Common myeloid progenitor, CD34-positive (primary cell): ENCODE measurements at places on chromosomes 6 and 20.
A peak's percentile ranks its signal among the peaks of the same experiment; 100 is the strongest.

- DNase-seq, result no peak
Observed at GRCh38 chr20:61815176-61815575, 250.5 kb downstream of the TAF4 start.

DNA sequence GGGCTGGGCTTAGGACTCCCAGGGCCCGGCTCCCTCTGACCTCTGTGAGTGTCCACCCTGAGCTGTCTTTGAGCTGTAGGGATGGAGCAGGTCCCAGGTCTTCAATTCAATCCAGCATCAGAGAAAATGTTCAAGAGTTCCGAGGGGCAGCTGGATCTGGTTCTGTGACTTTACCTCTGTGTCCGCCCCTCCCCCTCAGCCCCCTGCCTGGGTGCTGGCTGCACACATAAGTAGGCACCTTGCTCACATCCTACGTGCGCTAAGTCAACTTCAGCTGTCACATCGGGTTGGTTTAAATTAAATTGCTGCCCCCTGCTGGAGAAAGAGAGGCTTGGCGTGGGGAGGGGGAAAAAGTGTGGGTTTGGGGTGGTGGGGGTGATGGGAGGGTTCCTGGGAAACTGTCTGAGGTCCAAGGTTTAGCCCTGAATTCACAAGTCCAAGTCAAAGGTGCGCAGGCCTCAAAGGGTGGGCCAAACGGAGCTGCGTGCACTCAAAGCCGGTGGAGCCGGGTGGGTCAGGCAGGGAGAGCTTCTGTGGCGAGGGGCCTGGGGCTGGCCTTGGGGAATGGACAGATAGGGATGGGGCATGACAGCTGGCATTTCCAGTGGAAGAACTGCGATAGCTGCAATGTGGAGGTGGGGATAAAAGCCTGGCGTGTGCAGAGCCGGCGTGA is 3.0 kb downstream of the WFDC5 start:
- DNase-seq, result peak; percentile 29

- DNase-seq, result no peak
Observed at GRCh38 chr6:23177806-23178205, 608.4 kb downstream of the HDGFL1 start.

DNA sequence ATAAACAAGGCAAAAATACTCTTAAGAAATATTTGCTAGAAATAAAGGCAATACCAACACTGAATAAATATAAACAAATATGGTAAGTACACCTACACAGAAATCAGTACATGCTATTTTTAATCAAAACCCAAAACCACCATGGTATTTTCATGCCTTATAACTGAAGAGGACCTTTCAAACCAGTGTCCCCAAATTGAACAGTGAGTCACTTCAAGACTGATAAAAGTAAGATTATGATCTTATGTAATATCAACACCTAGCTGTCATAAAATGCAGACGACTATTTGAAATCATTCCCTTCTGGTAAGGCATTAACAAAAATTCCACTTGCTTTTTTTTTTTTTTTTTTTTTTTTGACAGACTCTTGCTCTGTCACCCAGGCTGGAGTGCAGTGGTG is 156.8 kb upstream of the RUNX2 start:
- no peak for DNase-seq

- peak; percentile 40 for DNase-seq
Observed at GRCh38 chr6:170522565-170523183, 30.4 kb downstream of the PSMB1 start.

GRCh38 chr6:127641905-127642304 is 64.9 kb downstream of the C6orf58 start:
- no peak for DNase-seq

DNA sequence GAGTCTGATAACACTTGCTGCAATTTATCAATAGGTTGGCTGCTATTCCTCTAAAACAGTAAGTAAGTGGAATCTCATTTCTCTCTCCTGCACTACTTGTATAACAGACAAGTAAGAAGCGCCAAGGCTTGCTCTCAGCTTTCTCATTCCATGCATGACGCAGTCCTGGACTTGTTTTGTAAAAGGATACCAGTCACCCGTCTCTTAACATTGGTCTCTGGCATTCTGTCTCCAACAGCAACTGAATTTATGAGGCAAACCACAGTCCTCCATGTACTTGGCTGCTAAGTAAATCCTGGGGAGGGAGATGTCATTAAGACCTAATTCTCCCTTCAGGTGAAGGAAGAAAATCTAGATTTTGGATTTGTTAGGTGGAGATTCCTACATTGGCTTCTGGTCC is 115.4 kb downstream of the OPN5 start:
- no peak for DNase-seq

DNA sequence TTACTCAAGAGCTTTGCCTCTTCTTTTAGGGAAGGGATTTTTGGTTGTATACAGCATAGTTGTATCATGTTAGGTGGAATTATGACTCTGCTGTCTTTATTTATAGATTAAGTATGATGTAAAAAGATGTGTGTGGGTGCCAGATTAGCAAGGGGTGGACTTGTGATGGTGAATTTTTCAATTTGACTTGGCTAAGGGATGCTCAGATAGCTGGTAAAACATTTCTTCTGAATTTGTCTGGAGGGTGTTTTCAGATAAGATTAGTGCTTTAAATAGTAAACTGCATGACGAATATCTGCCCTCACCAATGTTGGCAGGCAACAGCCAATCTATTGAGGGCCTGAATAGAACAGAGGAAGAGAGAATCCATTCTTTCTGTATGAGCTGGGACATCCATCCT is 173.3 kb upstream of the TNFAIP3 start:
- DNase-seq, result peak; percentile 32

- no peak for DNase-seq
Observed at GRCh38 chr6:124780623-124781022, 181.6 kb upstream of the RNF217 start.

- no peak for DNase-seq
Observed at GRCh38 chr20:47664068-47664437, 121.2 kb downstream of the SULF2 start.

DNA sequence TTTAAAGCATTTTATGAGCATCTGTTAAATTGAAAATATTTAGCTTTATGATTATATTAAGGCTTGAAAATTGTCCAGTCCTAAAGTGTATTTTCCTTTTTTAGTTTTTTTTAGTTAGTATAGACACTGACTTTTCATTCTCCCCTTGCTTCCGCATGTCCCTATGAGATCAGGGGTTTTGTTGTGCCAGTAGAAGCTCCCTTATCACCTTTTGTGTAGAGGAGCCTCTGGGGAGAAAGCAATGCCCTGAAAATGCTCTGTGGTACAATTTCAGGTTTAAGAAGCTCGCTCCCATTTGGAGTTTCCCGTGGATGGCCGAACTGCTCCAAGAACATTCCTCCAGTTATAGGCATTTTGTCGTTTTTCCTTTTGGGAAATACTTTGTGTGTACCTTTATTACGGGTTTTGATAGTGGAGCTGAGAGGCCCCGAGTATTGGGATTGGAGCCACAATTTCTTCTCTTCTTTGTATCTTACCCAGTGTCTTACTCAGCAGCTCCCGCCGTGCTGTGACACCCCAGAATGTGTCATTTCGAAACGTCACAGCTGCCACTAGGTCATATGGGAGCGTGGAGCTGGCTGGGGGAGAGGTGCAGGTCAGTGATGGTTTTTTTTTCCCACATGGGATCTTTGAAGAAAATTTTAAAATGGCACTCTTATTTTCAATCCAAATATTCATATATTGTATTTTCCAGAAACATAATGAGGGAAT is 49.9 kb downstream of the RPRD1B start:
- DNase-seq, result no peak

DNA sequence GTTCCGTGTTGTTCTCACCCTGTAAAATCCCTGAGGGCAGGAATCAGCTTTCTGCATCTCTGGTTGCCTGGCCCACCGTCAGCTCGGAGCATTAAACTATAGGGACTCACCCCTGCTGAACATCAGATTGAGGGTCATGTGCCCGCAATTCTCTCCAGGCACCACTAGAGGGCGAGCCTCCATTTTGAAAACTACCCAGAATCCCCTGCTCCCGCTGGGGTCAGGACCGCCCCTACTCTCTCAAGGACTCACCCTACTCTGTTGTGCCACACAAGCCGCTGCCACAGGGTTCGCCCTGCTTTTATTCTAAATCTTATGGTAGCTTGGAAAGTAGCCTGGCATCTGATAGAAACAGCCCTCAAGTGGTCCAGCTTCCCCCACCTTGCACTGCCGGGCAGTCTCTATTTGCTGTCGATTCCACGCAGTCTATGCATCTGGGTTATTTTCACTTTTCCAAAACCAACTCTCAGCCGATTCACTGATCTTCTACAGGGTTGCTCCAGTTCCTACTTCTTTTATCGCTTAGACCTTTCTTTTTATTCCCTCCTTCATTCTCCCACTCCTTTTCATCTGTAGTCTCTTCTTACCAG is 244.1 kb upstream of the QKI start:
- DNase-seq, result peak; percentile 25

DNA sequence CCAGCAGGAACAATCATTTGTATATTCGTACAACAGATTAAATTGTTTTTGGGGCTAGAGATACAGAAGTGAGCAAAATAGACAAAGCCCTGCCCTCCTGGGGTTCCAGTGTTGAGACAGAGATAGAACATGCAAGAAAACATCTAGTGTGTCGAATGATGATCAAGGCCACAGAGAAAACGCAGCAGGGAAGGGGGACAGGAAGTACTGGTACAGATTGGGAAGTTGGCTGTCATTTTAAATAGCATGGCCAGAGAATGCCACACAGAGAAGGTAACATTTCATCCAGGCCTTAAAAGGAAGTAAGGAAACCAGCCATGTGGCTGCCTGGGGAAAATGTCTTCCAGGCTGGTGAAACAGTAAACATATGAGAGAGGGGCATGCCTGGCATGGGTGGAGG is 202.6 kb upstream of the MYLIP start:
- no peak for DNase-seq

- peak; percentile 70 for DNase-seq
Observed at GRCh38 chr20:59571551-59572314, 32.6 kb upstream of the PHACTR3 start.

GRCh38 chr6:106446983-106447382 is 86.5 kb downstream of the CRYBG1 start:
- DNase-seq, result no peak

DNA sequence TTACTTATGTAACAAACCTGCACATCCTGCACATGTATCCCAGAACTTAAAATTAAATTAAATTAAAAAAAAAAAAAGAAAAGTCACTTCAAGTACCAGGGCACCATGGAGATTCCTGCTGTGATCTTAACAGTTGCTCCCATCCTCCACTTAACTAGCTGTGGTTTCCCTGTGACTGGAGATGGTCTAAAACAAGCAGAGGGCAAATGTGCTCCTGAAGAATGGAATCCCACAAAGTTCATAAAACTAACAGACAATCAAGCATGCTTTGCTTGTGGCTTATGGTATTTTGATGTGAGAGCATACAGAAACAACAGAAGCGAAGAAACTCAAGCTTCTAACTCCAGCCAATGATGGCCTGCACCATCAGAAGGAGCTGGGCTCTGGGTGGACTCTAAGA is 153.6 kb upstream of the KCNK16 start:
- no peak for DNase-seq

DNA sequence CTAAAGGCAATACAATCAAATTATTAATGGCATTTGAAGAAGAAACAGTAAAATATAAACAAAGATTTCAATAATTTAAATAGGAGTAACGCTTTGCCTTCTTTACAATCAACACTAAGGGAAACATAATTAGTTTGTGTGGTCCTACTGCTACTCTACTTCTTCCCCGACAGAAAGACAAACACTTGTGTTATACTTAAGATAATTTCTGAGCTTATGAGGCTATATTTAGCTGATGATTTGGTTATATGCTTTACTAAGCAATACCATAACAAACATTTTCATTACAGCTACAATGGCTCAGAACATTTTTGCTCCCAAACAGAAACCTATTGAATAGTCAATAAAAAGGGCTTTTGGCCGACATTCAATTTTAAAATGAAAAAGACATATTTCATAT is 1217.2 kb upstream of the GJE1 start:
- no peak for DNase-seq

- DNase-seq, result no peak
Observed at GRCh38 chr20:38181971-38182370, 16.9 kb upstream of the TGM2 start.

GRCh38 chr6:15990179-15990578 is 138.7 kb upstream of the MYLIP start:
- no peak for DNase-seq

- DNase-seq, result no peak
Observed at GRCh38 chr6:79071547-79071946, 6.5 kb downstream of the PHIP start.

- DNase-seq, result no peak
Observed at GRCh38 chr6:139944131-139944530, 569.7 kb upstream of the CITED2 start.

- no peak for DNase-seq
Observed at GRCh38 chr6:16705081-16705993, 55.9 kb downstream of the ATXN1 start.

DNA sequence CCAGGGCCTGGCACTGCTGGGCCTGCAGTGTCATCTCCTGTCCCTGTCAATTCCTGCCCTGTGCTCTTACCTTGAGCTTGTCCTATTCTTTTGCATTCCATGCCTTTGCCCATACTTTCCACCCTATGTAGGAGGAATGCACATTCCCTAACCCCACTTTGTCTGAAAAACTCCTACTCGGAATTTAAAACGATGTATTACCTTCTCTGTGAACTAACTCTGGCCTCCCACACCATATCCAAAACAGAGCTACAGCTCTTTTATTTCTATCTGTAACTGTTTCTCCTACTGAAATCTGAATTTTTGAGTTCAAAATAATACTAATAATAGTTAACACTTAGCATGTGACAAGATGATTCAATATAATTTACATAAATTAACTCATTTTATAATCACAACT is 353.7 kb downstream of the FRK start:
- no peak for DNase-seq

- DNase-seq, result no peak
Observed at GRCh38 chr6:16965689-16966088, 136.2 kb upstream of the STMND1 start.

- no peak for DNase-seq
Observed at GRCh38 chr6:74757813-74758212, 448.0 kb downstream of the COL12A1 start.

DNA sequence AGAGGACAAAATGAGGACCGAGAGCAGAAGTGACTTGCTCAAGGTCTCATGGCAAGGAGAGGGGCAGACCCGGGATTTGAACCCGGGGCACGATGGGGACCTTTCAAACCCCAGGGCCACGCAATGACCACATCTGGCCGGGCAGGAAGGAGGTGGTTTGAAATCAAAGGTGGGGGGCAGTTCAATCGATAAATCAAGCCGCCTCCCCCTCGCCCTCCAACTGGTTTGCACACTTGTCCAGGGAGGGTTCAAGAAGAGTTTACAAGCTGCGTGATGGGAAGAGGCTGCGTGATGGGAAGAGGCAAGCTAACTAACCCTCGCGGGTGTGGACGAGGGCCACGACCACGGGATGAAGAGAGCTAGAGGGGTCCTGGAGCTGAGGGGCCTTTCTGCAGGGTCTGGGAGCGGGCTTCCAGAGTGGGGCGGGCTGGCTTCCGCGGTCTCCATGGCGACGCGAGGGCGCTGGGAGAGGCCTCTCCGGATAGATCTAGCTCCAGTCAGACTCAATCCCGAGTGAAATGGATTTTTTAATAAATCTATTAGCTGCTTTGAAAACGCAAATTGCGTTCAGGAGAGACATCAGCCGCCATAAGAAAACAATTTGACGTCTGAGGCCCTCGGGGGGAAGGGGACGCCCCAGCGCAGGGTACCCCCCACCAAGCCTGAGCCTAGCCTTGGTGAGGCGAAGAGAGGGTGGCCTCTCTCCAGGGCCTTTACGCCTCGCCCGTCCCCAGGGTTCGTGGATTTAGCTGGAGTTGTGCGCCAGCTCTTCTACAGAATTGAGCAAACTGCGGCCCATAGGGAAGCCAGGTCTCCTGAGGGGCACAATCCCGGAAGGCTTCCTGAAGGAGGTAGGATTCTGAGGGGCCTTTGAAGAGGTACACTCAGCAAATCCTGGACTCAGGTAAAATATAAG is 143.9 kb downstream of the GRM4 start:
- no peak for DNase-seq
